ENCODE measurements at places on chromosomes 6 and 20.
A peak's percentile ranks its signal among the peaks of the same experiment; 100 is the strongest.

DNA sequence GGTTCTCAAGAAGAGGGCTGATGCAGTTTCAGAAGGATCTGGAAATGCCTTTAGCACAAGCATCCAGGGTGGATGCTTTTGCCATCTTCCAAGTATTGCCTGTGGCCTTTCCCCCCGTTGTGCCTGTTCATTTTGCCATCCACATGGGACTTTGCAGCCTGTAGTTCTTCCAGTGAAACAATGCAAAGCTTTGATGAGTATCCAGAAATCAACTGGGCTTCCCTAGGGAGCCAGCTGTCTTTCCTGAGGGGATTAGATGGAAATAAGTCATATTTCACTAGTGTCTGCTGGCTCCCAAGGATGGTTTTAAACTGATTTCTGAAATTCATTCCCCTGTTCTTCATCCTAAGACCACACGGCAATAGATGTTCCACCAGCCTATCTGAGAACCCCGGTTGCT, 63.3 kb downstream of the CAP2 start:
- DNase-seq: no peak

- DNase-seq: no peak
These were observed 408.4 kb downstream of the MAFB start for GRCh38 chr20:40280616-40281015.

DNA sequence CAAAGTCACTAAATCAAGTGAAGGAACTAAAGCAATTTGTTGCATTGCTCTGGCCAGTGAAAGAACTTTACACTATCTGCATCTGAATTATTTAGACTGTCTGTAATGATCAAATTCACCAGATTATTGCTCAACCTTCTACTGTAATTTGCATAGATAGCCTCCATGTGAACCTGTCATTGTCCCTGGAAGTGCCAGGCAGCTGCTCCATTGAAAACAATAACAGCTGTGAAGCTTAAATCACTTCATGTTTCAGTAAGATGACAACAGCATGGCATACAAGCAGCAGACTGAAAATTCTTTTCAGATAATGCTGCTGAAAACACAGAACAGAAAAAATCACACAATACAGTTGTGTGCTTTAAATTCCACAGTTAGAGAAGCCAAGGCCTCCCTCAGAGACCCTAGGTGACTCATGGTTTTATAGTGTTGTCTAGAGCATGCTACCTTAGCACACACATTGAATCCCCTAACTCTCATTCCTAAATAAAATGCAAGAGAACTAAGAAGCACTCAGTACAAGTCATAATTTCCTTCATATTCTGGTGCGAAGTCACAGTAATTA, 248.9 kb downstream of the TPBG start:
- DNase-seq: no peak

DNA sequence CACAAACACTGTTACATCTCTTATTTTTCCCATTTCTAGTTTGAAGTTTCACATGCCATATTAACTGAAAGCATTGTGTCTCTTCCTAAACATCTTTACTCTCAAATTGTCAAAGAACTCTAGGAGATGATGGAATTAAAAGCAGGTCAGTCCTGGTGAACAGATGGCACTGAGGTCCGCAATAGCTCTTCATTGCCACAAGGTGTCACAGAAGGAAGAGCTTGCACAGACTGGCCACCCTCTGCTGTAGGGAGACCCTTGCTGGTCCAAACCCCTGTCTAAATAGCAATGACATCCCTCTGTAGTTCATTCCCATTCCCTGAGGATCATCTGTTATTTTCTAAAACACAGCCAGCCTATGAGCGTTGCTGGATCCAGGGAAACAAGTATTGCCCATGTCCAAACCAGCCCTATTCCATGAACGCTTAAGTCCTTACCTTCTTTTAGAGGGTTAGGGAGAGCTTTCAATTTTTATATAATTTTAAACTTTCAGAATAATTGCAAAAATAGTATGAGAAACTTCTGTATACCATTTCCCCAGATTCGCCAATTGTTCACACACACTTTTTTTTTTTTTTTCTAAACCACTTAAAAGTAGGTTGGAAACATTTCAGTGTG, 10.1 kb upstream of the HDAC2 start:
- DNase-seq: no peak

- DNase-seq: no peak
These were observed 44.3 kb downstream of the FOXC1 start for GRCh38 chr6:1654054-1654453.

GRCh38 chr6:43861212-43861894, 91.3 kb downstream of the VEGFA start:
- no peak for DNase-seq

DNA sequence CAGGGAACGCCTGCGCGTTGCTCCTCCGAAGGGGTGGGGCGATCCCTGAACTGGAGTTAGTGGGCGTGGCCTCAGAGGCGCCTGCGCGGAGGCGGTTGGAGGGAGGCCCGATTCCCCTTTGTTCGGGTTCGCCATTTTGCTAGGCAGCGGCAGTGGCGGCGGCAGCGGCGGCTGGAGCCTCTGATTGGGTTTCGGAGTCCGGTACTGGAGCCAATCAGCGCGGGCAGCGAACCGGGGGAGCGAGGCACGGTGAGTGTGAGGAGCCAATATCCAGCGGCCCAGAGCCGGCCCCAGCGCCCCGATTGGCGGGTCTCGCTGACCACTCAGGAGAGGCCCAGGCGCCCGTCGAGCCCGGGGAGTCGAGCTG, at the start of gene NFYA:
TSS of gene NFYA (plus strand) at position 139 of the 367 bp plus-strand sequence. CDS start 6,116 bp downstream, outside the sequence.
- DNase-seq: no peak

- DNase-seq: no peak
These were observed 18.9 kb upstream of the SCRT2 start for GRCh38 chr20:694496-694895.

GRCh38 chr6:165556116-165556843, 106.8 kb downstream of the PDE10A start:
- no peak for DNase-seq

- no peak for DNase-seq
These were observed 292.0 kb upstream of the ARID1B start for GRCh38 chr6:156485150-156485549.

- no peak for DNase-seq
These were observed 12.3 kb upstream of the ASF1A start for GRCh38 chr6:118881440-118882313.

DNA sequence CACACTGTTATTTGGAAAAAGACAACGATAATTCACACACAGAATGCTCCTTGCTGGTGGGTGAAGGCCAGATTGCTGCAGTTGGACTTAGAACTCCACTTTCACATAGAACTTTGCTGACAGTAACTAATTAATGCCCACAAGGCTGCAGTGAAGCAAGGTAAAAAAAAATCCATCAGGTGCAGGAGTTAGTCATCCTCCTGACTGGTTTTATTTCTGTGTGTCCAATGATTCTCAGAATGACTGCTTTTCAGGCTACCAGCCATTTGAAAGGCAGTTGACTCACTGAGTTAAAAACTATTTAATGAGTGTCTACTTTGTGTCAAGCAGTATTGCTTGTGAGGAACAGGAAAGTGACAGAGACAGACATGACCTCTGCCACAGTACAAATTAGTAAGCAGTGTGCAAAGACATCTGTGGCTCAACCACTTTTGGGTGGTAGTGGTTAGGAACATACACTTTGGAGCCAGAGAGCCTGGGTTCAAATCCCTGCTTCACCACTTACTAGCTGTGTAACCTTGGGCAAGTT, 41.9 kb downstream of the ELOVL5 start:
- DNase-seq: no peak

DNA sequence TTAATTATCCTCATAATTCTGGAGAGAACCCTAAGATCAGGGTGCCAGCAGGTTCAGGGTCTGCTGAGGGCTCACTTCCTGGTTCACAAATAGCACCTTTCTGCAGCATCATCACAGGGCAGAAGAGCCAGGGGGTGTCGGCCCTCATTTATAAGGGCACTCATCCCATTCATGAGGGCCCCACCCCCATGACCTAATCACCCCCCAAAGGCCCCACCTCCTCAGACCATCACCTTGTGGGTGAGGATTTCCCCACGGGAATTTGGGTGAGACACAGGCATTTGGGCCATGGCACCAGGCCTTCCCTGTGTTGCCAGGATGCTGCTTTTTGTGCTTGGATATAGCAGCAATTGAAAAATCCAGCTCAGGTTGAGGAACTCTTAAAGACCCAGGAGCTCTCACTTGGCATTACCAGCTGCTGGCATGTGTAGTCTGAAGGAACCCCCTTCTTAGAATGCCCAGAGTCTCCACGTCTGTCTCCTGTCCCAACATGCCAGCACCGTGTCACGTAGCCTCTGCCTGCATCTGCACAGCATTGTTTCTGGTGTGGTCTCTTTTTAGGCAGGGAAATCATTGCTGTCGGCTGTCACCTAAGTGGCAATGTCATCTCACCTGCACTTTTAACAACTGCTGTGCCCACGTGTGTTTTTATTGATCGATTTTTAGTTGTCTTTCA, 71.5 kb downstream of the RPP40 start:
- no peak for DNase-seq

DNA sequence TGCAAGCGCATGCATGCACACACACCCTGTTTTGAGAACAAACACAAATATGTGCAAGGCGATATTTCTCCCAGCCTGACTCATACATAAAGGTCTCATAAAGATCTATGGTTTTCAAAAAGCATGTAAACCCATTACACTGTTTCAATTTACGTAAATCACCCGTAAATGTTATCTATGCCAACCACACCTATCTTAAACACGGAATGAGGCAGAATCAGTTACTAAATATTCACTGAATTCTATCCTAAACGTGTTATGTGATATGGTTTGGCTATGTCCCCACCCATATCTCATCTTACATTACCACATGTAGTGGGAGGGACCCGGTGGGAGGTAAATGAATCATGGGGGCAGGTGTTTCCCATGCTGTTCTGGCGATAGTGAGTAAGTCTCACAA, 621.6 kb downstream of the KIF16B start:
- no peak for DNase-seq

DNA sequence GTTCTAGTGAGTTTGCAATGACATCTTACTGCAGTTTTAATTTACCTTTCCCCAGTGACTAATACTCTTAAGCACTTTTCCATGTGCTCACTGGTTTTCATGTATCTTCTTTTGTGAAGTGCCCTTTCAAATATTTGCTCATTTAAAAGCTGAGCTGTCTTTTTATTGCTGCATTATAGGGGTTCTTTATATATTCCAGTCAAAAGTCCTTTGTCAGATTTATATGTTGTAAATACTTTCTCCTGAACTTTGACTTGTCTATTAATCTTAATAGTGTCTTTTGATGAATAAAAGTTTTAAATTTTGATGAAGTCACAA, 50.2 kb upstream of the ELOVL5 start:
- DNase-seq: no peak

- peak; percentile 32 for DNase-seq
These were observed 50.0 kb downstream of the SGK1 start for GRCh38 chr6:134267917-134268361.

GRCh38 chr6:68364271-68364805, 270.7 kb upstream of the ADGRB3 start:
- DNase-seq: no peak

GRCh38 chr20:58716476-58717277, 24.1 kb downstream of the NPEPL1 start:
- DNase-seq: peak; percentile 21

All from left colon (tissue), 2 donors.